ENCODE measurements at places on chromosomes 16 and 17.
A peak's percentile ranks its signal among the peaks of the same experiment; 100 is the strongest.

DNA sequence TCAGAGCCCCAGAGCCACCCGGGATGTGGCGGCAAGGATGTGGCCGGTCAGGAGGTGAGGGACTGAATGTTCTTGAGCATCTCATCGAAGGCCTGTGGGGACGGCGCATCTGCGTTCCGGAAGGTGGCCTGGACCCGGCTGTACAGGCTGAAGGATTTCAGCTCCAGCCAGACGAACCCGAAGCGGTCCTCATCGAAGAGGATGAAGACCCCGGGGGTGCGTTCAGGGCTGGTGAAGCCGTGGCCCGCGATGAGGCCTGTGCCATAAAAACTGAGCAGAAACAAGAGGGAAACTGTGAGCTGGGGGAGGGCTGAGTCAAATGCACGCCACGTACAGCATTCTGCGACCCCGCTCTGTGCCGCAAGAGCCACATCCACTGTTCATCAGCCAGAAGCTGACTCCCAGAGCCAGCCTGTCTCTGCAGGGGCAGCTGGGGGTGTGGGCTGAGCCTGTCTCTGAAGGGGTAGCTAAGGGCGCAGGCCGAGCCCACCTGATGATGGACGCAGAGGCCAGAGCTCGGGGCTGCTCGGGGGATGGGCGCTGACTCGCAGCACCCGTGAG is 14.1 kb upstream of the C16orf95 start:
- DNase-seq, result no peak

DNA sequence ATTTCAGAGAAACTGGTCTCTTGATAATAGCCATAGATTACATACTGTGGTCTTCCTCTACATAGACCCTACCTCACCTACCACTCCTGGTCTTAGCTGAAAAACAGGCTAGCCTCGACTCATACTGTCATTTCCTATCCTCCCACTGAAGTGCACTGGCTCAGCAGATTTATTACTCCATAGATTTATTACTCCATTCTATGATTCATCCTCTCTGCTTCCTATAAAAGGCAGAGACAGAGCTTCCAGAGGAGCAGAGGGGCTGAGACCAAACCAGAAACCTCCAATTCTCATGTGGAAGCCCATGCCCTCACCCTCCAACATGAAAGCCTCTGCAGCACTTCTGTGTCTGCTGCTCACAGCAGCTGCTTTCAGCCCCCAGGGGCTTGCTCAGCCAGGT is at the start of gene CCL7:
Gene CCL7 (plus strand): TSS at position 253 of the 400 bp plus-strand sequence. CDS start 70 bp downstream, at position 323.
- DNase-seq, result peak; percentile 33

- DNase-seq, result peak; percentile 94
Measured at GRCh38 chr16:70800781-70801480, at the start of gene VAC14. TSS of gene VAC14 (minus strand) at chr16:70801158. CDS start at chr16:70800900, 258 bp downstream.

GRCh38 chr16:53899431-53899830 is 195.5 kb downstream of the FTO start:
- DNase-seq, result no peak

- DNase-seq, result no peak
Measured at GRCh38 chr17:13240851-13241250, 223.0 kb upstream of the ELAC2 start.

DNA sequence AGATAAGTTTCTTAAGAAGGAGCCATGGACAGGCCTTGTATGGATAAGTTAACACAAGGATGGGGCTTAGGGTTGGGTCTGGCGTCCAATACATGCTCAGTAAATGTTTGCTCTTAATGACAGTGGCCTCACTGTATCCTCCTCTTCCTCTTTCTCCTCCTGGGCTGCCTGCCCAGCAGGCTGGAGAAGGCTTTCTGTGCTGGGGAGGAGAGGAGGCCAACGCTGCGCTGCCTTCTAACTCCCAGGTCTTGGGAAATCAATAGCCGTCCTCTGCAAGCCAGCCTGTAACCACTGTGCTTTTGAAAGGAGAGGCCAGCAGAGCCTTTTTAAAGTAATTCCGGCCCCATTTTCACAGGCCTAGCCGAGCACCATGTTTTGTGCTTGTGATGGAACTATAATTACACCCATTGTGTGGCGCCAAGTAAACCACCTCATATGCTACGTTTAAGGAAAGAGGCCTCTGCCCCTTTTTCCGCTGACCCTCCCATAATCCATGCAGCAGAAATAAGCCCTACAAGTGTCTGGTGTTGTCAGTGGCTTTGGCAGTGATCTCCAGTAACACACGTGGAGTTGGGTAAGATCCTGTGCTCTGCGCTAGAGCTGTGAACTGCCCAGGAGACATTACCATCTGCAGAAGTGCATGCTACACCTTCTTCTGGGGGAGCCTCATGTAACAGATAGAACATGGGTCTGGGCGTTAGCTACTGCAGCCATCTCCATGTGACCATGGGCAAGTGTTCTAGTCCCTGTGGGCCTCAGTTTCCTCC is 368.2 kb downstream of the SNX29 start:
- peak; percentile 82 for DNase-seq

DNA sequence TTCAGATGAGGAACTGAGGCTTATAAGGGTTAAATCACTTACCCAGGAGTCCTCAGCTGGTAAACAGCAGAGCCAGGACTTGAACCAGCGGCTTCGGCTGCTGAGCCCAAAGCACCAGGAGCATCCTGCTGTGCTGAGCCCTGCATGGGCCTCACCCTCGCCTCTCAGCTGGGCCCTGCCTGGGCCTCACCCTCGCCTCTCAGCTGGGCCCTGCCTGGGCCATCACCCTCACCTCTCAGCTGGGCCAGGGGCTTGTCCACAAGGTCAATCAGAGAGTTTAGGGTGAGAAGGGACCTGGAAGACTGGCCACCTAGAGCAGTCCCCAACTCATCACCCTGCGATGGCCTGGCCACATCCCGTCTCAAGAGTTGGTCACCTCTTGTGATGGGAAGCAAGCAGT is 4.2 kb downstream of the STAC2 start:
- DNase-seq, result no peak

- peak; percentile 63 for DNase-seq
Measured at GRCh38 chr16:70752426-70752825, 48.5 kb downstream of the VAC14 start.

- DNase-seq, result peak; percentile 48
Measured at GRCh38 chr16:709566-710499, 4.2 kb upstream of the FBXL16 start.

- DNase-seq, result no peak
Measured at GRCh38 chr16:80985611-80986010, 21.1 kb downstream of the CMC2 start.

- DNase-seq, result no peak
Measured at GRCh38 chr17:10739386-10739785, 9.6 kb upstream of the TMEM220 start.

GRCh38 chr17:38601539-38602351 is 4.0 kb downstream of the SRCIN1 start:
- no peak for DNase-seq

GRCh38 chr17:42681976-42682721 is at the start of gene CNTNAP1:
TSS of gene CNTNAP1 (plus strand) at chr17:42682531. CDS start at chr17:42682830, 299 bp downstream.
- no peak for DNase-seq

DNA sequence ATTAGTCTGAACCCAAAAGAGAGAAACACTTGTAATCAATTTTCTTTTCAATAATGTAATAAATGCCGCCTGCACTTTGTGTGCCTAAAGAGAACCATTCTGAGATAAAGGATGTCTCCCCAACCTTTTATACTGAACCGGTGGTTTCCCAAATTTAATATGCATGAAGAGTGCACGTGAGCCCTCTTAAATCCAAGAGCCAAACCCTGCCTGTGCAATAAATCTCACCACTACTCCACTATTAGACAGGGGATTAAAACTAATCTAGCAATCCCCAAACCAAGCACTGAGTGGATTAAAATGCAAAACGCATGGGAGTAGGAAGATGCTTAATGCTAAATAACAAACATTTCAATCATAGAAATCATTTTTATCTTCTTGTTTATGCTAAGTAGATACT is 351.0 kb upstream of the PSMD7 start:
- DNase-seq, result no peak

DNA sequence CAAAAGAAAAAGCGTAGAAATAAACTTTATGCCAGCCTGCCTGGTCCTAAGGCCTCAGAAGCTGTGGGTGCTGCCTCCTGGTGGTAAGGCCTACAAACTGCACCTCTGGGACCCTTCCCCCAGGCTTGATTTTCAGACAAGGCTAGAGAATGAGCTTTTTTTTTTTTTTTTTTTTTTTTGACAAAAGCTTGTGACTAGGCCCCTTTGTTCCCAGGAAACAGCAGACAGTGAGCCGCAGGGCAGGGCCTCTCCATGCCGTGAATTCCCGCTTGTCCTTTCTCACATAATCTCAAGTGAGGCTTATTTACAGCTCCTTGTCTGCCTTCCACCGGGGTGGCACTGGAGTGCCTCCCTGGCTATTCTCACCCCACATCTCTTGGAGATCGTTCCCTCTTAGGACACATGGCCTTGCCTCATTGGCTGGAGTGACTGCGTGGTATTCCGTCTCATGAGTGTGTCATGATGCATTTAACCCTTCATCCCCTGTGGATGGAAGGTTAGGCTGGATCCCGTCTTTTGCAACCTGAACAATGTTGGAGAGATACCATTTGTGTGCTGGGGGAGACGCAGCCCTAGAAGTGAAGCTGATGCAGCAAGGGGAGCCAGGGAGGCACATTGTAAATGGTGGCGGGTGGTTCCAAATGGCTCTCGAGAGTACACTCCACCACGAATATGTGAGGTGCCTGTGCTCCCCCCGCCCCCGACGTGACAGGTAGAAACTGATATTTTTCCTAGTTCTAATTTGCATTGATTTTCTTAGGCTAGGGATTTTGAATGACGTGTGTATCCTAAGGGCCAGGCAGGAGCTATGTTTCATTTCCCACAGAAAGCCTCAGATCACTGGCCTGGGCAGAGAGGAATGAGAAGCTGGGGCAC is 49.6 kb downstream of the USP22 start:
- DNase-seq, result peak; percentile 77

- DNase-seq, result peak; percentile 99
Measured at GRCh38 chr17:21287703-21288449, 3.4 kb downstream of the MAP2K3 start.

- DNase-seq, result no peak
Measured at GRCh38 chr17:76238847-76239537, 1.3 kb downstream of the RNF157 start.

GRCh38 chr16:54512467-54512995 is 225.9 kb upstream of the IRX3 start:
- DNase-seq, result no peak

- DNase-seq, result peak; percentile 69
Measured at GRCh38 chr17:64148699-64149098, 18.8 kb upstream of the ERN1 start.

DNA sequence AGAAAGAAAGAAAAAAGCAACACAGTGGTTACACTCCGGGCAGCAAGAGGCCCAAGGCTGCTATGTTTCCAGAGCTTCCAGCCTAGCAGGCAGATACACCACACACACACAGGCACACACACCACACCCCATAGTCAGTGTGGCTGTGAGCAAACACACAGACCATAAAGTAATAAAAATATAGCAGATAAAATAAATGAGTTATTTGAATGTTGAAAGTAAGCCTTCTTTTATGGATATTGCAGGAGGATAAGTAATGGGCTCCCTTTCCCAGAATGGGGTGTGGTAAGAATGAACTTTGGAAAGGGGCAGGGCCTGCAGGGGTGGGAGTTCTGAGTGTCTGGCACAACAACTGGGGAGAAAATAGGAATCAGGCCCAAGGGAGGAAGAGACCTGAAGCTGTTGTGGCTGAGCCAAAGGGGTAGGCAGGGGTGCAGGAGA is 4.8 kb upstream of the CDK5RAP3 start:
- DNase-seq, result no peak

- no peak for DNase-seq
Measured at GRCh38 chr17:58007781-58008706, 998 bp upstream of the SRSF1 start.

DNA sequence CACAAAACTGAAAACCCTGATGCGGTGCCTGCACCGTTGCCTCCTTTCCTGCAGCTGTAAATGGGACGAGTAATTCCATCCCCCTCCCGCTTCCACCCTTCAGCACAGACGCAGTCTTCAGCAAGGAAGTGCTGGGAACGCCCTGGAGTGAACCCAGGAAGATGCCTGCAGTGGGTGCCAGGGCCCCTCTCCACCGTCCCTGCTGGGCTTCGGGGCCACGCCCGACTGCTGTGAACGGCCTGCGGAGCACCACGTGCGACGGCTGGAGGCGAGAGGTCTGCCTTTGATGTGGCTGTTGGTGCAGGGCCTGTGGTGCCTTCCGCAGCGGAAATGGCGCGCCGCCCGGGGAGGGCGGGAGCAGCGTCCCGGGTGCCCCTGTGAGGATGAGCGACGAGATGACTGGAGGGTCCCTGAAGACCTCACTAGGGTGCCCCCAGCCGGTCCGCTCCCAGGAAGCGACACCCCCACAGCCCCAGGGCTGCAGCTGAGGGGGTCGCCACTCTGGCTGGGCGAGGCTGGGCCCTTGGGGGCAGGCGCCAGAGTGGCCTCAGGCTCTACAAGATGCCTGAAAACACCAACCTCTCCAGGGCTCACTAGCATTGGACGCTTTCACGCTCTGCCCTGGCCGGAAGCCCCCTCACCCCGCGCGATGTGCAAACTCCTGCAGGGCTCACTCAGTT is 749 bp upstream of the MC1R start:
- DNase-seq, result peak; percentile 96

DNA sequence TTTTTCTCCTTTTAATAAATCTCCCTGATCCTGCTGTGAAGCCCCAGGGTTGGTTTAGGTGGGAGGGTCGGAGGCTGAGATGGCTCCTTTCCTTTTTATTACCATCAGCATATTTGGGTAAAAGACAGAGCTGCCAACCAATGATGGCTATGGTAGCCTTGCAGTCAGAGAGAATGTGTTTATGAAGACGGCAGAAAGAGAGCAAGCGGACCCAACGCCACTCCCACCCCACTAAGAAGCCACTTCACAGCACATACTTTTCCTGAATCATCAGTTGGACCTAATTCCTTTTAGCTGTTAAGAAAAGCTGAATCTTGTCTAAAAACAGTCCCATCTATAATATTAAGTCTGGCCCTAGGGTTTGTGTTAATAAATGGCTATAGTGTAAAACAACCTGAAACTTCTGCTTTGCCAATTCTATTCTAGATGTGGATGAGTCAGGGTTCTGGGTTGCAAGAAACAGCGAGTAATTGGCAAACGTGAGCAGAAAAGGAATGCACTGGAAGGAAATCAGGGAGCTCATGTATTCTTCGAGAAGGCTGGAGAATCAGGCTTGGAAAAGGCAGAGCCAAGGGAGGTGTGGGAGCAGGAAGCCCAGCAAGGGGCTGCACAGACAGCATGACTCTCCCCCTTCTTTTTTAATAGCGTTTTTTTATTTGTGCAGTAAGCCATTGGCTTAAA is 34.0 kb upstream of the PRKCA start:
- no peak for DNase-seq

GRCh38 chr17:59416184-59416583 is 84.7 kb downstream of the YPEL2 start:
- no peak for DNase-seq

DNA sequence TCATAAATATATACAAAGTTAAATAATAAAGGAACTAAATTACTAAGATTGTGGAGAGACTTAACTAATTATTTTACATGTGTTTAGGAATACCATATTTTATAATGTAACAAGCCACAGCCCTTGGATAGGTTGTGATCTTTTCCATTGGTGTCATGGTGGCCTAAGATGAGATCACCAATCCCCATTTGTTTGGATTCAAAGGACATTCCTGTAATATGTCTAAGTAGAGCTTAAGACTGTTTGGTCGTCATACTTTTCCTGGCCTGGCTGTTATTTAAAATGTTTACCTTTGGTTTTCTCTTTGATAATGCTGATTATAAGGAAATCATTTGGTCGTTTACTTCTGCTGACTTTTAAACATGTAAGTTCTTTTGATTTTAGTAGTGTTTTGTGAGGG is 118.1 kb downstream of the NLK start:
- no peak for DNase-seq

All from NB4 (cell line).